H4 (cell line): ENCODE measurements at places on chromosomes 6 and 20. TPM values are rescaled to one million over a fixed set of nuclear protein-coding genes. Genes with fewer than 3 reads are reported as not detected.

COL11A2 gene
- total RNA-seq, result 0.10 and 0.39 TPM in 2 replicates

DNA sequence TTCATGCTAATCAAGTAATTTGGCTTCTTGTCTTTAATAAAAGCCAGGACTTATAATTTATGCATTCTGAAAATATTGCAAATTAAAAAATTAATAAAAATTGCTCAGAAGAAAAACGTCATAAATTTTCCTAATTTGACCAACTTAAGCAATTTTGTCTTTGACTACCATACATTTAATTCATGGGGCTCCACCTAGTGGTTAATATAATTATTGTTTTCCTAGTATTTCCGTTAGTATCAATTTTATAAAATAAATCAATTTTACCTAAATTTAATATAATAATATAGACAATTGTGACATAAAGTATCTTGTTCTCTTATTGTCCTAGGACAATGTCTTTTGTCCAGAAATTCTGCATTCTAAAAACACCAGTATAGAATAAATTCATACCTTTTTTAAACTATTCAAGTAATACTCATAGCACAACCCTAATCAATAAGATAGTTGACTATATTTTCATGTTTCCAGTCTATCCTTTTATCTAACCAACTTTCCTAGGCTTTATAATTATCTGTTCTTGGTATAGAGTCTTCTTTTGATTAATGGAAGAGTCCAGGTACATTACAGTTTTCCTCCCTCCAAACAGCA, 319.9 kb downstream of the TRDN start:
- no peak for DNase-seq

DNA sequence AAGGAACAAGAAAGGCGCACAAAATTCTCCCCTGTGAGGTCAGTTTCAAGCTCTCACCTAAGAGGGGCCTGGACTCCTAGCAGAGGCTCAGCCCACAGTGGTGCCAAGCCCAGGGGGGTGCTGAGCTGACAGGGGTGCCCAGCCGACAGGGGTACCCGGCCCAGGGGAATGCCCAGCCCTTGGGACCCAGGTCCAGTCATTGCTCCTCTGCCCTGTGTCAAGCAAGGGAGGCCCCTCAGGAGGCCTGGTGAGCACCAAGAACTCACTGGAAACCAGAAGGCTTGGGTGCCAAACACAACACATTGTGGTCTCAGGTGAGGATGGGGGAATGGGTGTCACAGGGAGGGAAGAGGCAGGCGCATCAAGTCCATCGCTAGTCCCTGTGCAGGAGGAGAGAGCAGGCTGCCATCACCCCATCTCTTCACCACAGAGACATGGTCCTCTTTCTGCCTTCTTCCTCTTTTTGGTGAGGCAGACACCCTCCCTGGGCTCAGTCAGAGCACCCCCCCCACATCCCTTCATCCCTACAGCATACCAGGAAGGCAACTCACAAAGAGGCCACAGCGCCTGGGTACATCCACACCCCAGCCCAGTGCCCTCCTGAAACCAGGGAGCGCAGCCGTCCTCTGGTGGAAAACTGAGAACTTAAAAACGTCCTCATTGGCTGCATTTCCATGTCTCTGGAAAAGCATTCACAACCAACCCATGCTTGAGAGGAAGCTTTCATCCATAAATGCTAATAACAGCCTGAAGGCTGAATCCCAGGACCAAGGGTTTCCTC, 111.3 kb downstream of the BANF2 start:
- DNase-seq, result no peak

- no peak for DNase-seq
Observed at GRCh38 chr6:113292646-113293422, 564.3 kb upstream of the MARCKS start.

DNA sequence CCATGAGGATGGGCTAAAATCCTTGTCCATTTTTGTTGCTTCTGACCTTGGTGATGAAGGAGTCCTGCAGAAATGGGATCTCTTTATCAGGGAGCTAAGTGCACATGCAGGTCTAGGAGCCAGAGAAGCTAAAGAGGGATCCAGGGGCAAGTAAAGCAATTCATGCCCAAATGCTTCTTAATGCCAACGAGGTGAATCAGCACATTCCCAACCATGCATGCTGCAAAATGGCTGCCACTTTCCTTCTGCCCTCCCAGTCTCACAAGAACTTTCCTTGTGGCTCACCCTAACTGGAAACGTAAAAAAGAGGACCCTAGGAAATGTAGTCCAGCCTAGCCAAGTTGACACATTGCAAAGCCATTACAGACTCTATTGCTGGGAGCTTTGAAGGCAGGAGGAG, 298.4 kb downstream of the MAFB start:
- DNase-seq, result no peak

DNA sequence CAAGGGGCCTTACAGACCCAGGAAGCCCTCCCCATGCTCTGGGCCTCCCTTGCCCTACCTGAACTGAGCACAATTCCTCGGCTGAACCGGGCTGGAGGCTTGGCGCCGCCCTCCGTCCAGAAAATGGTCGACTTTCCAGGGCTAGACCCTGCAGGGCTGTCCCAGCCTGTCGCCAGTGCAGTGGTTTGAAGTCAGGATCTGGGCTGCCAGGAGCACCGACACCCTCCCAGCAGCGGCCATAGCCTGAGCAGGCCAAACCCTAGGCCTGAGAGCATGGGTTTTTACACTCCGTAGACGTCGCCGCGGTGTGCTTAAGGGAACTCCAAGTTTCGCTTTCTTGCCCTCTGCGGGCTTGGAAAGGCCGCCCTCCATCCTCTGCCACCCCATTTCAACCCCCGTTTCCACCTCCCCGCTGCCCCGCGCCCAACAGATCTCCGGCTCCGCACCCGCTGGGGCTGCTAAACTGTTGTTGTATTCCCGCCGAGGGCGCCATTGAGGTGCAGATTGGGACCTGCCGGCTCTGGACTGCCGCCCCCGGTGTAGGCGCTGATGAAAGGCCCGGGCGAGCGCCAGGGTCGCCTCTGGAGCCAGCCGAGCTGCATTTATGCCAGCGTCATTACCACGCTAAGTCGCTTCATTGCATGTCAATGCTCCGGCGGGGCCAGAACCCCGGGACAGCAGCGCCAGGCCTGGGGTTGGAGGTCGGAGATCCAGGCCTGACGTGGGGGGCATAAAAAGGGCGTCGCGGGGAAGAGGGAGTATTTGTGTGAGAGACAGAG, 2.2 kb upstream of the TFAP2A start:
- DNase-seq, result no peak

- DNase-seq, result no peak
Observed at GRCh38 chr20:58700121-58700821, 7.7 kb downstream of the NPEPL1 start.
